M059J (cell line): ENCODE measurements at places on chromosomes 4 and X. TPM values are rescaled to one million over a fixed set of nuclear protein-coding genes. Genes with fewer than 3 reads are reported as not detected.

DNA sequence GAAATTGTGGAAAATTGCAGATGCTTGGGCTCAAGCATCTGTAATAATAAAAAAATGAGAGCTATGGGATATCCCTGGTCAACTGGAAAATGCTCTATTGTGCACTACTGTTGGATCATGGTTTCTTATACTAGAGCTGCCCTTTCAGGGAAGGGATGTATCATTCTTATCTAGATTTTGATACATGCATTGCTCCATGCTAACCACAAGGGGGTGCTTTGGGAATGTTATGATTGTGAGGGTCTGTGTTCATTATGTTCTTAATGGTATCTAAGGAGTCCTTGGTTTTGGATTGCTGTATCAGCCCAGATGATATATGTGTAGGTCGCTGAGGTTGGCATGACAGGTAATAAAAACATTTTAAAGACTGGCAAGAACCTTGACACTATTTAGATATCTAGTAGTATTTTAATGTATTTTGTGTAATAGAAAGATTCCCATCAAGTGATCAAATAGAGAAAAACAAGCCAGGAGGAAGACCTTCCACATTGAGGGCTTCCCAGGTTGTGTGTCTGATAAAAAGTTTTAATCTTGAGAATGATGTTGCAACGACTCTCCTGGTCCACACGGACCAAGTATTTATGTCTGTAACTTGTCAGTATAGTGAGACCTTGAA is 49.2 kb upstream of the TLR2 start:
- DNase-seq = peak; percentile 23

DNA sequence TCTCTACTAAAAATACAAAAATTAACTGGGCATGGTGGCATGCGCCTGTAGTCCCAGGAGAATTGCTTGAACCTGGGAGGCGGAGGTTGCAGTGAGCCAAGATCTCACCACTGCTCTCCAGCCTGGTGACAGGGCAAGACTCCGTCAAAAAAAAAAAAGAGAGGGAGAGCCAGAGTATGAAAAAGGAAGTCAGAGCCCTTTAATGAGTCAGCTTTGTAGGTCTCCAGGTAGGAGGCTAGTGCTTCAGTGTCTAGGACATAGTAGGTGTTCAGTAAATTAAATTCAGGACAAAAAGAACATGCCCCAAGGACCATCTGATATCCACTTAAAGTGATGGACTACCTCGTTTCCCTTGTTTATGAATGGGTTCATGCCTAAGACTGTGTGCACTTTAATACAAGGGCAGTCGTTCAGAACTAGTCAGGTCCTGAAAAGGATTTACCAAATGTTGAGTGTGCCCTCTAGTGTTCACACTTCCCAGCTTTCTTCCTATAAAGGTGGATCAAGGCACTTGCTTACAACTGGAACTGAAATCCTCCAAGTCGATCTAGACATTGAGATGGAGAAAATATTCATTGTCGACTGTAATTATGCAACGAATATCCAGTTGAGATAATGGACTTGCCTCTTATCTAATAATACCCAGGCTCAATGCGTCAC is 29.0 kb downstream of the F9 start:
- peak; percentile 71 for DNase-seq

XKRX gene
- 3.2 and 3.7 TPM in 2 replicates for total RNA-seq

GRCh38 chr4:34323549-34324320 is 1920.6 kb downstream of the ARAP2 start:
- DNase-seq = peak; percentile 18

SLC16A2 gene
- total RNA-seq = 56.5 and 78.7 TPM in 2 replicates

DNA sequence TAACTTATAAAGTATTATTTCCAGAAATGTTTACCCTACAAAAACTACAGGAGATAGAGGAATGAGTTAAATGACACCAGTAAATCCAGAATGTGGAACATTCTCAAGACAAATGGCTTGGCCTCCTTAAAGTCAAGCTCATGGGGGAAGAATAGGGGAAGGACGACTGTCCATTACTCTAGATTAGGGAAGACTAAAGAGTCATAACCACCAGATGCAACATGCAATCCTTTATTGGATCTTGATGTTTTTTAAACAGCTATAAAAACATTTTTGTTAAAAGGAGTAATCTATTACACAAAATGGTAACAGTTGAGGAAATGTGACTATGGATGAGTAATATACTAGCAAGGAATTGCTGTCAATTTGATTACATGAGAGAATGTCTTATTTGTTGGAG is 11.1 kb downstream of the ACOT9 start:
- DNase-seq = no peak

SCML1 gene
- 10.3 and 16.7 TPM in 2 replicates for total RNA-seq

DNA sequence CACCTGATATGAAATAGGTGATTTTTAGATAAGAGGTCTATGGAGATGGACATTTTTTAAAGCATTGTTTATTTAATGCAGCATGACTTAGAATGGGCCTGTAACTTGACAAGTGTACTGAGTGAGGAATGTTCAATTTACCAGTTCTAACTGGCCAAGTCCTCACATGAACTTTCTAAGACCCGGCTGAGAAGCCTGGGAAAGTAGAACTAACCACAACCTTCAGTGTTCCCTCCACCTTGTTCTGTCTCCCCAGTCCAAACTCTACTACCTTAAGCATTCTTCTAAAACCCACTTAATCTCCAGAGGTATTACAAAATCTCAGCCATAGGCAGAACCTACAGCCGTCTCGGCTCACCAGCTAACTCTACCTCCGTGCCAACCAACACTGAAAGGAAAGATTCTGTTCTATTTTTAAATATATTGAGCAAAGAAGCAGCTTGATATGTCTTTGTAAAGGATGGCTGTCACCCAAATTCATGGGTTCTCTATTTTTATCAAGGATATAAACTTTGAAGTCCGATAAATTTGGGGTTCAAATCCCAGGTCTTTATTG is 6.8 kb downstream of the PPARGC1A start:
- peak; percentile 69 for DNase-seq

DNA sequence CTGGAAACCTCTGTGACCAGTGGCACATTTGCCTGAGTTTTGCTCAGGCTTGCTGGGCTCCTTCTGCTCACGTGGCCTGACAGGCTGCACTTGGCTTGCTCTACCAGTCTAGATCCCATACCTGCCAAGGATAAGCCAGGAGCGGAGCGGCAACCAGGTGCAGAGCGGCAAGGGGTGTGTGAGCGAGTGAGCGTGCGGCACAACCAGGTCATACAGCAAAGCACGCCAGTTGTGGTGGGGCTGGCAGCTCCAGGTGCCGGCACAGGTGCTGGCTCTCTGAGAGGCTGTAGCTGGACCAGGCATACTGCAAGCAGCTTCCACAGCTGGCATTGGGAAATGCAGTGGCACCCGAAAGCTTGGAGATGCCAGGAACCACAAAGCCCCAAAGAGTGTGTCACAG is 1495.1 kb downstream of the PCDH7 start:
- DNase-seq = no peak

GRCh38 chr4:81227968-81228367 is 12.9 kb upstream of the PRKG2 start:
- no peak for DNase-seq

WDR45 gene
- total RNA-seq = 39.5 and 45.2 TPM in 2 replicates

DNA sequence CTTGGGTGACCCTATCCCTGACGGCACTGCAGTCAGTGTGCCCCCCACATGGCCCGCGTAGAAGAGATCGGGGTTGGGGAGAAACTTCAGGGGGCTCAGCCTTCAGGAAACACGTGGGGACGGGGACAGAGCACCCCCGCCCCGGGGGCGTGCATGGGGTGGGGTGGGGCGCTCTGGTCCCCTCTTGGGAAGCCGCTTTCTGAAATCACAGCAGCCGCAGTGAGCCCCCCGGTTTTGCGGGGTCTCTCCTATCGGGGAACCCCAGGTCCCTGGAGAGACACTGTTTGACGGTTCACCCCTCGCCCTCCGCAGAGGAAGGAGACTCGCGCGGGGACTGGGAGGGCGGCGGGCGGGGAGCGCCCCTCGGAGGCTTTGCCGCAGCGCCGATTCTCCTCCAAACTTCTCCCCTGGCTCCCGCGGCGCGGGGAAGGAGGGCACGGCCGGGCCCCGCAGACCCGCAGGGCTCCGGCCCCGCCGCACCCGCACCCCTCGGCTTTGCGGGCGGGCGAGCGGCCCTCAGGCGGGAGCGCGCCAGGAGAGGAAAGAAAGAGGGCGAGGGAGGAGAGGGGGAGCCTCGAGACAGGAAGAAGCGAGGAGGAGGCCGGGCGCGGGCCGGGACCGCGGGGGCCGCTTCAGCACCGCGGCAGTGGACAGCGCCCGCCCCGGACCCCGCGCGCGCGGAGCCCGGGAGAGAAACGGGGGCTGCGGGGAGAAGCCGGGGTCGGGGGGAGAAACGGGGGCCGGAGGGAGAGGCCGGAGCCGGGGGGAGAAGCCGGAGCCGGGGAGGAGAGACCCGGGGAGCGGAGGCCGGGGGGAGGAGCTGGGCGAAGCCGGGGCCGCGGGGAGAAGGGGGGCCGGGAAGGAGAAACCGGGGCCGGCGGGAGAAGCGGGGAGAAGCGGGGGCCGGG is 612 bp downstream of the CPLX1 start:
- DNase-seq = no peak

ZNF630 gene
- total RNA-seq = 3.0 and 3.2 TPM in 2 replicates

DNA sequence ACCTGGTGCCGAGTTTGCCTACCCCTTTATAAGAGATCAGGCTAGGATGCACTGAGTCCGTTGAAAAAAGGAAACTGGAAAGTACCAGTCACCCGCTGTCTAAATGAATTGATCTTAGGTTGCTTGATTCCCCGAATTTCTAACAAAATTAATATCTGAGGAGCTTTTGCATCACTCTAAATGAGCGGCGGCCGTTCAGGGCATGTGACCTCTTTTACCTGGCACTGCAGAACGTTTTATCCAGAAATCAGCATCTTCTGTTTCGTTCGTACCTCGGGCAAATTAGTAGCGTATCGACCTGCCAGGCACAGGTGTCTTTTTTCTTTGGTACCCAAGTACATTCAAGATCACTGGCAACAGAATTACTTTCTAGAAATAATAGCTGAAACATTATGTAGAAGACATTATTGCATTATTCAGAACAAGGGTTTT is 876 bp downstream of the KLHL2 start:
- DNase-seq = peak; percentile 19

GRCh38 chr4:157320092-157320491 is 99.6 kb downstream of the GRIA2 start:
- DNase-seq = no peak

GRCh38 chr4:170853422-170854021 is 763.8 kb upstream of the AADAT start:
- peak; percentile 0 for DNase-seq

- DNase-seq = no peak
Measured at GRCh38 chrX:68892651-68893050, 63.8 kb downstream of the EFNB1 start.

DNA sequence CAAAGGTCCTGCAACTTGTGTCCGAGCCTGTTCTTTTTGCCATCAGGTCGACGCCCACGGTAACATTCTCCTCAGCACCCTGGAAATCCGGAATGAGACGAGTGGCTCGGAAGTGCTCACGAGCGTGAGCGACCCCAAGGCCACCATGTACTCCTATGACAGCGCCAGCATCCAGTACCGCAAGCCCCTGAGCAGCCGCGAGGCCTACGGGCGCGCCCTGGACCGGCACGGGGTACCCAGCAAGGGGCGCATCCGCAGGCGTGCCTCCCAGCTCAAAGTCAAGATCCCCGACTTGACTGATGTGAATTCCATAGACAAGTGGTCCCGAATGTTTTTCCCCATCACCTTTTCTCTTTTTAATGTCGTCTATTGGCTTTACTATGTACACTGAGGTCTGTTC is 37.9 kb downstream of the COMMD8 start:
- DNase-seq = no peak

KIAA1210 gene
- total RNA-seq = 0.02 TPM in 1 of 2 replicates, not detected in the other

DNA sequence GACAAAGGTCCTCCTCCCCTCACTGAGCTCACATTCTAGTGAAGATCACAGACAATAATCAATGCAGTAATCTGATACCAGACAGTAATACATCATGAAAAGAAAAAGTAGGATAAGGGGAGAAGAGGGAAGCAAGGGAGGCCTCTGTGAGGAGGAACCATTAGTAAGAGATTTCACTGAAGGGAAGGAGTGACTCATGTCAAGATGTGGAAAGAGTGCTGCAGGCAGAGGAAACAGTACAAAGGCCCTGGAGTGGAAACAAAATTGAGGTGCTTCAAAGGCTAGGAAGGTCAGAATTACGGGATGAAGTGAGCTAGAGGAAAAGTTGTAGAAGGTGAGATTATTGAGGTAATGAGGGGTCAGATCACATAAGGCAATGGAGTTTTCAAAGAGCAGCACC is 38.1 kb downstream of the LAMTOR3 start:
- peak; percentile 57 for DNase-seq

DNA sequence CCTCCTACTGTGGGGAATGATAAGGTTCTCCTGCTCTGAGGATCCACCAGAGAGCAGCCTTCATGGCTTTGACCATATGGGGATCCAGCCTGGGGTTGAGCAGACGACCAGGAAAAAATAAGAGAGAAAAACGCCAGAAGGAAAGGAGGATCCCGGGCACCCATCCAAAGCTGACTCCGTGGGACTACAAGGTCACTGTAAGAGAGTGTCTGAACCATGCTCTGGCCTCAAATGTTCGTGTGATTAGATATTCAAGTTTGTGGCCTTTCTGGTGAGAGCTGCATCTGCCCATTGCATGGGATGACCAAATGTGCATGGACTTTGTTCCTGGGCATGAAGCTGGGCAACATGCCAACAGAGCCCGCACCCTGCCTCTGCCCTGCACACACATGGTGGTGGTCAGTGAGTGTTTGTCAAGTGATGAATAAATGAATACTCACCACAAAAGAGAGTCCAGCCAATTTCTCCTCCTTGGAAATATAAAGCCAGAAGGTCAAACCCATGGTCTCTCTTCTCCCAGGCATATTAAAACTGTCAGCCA is 346.0 kb upstream of the GATB start:
- DNase-seq = peak; percentile 82

DNA sequence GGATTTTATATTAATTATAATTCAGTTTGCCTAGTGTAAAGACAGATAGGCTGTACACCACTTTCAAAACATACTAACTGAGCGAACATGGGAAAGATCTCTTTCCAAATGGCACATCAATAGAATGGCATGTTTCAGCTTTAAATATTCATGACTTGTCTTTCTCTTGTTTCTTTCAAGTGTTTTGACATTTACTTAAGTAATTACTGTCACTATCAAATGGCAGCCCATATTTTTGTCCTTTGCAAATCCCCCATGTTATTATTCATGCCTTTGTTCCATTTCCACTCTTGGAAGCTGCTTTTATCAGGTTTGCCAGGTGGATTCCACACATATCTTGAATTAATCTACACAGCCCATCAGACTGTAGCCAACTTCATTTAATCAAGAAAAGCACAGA is 89.2 kb upstream of the GLRA2 start:
- DNase-seq = no peak

NR3C2 gene
- 0.15 and 0.20 TPM in 2 replicates for total RNA-seq

GPR82 gene
- not detected in 2 replicates for total RNA-seq

- peak; percentile 54 for DNase-seq
Measured at GRCh38 chrX:76279007-76279406, 106.1 kb downstream of the PBDC1 start.

SSX3 gene
- total RNA-seq = not detected in 2 replicates

PPP4R3C gene
- total RNA-seq = 0.20 and 0.30 TPM in 2 replicates

DNA sequence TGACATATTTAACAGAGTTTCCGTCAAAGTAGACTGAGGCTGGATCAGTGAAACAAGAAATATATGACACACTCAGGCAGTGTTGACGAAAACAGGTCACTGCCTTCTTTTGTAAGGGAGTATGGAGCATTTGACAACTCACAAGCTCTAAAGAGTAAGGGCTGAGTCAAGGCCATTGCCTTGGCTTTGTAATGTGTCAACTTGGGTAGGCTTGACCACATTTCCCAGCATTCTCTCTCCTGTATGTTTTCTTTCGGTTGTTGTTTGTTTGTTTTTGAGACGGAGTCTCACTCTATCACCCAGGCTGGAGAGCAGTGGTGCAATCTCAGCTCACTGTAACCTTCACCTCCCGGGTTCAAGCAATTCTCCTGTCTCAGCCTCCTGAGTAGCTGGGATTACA is 125.0 kb upstream of the MBNL3 start:
- no peak for DNase-seq
